CD4-positive, alpha-beta memory T cell (primary cell): ENCODE measurements at places on chromosomes 13 and 19. TPM values are rescaled to one million over a fixed set of nuclear protein-coding genes. Genes with fewer than 3 reads are reported as not detected.

GRCh38 chr19:18657590-18658365 is 20.9 kb downstream of the KLHL26 start:
- DNase-seq: no peak
- no peak overlapping the region for H3K27ac ChIP-seq
- no peaks in the 10 kb centered on the region for H3K4me1 ChIP-seq

- H3K4me1 ChIP-seq: no peaks in the 10 kb centered on the region
- peaks cover 56% of the 10 kb centered on the region for H3K36me3 ChIP-seq
- DNase-seq: no peak
- no peak overlapping the region for H3K4me3 ChIP-seq
- H3K27ac ChIP-seq: no peak overlapping the region
Observed at GRCh38 chr19:4694211-4694987, 24.3 kb upstream of the MYDGF start.

DNA sequence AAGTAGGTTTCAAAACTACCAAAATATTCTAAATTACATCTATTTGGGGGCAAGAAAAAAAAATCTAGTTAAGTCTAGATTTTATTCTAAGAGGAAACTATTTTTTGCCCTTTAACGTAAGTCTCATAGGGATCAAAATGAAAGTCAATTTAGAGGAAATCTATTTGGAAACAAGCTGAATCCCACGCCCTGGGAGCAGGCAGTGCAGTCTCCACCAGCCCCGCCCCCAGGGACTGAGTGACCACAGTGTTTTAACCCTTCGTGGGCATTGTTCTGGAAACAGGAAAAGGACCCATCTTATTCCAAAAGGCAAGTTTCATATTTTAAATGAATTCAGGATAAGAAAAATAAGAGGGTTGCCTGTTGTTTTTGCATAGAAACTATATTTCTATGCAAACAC is 209.7 kb downstream of the SPRY2 start:
- no peak overlapping the region for H3K4me3 ChIP-seq
- no peaks in the 10 kb centered on the region for H3K4me1 ChIP-seq
- no peak for DNase-seq

DCT gene
- 0.53 TPM for total RNA-seq

DNA sequence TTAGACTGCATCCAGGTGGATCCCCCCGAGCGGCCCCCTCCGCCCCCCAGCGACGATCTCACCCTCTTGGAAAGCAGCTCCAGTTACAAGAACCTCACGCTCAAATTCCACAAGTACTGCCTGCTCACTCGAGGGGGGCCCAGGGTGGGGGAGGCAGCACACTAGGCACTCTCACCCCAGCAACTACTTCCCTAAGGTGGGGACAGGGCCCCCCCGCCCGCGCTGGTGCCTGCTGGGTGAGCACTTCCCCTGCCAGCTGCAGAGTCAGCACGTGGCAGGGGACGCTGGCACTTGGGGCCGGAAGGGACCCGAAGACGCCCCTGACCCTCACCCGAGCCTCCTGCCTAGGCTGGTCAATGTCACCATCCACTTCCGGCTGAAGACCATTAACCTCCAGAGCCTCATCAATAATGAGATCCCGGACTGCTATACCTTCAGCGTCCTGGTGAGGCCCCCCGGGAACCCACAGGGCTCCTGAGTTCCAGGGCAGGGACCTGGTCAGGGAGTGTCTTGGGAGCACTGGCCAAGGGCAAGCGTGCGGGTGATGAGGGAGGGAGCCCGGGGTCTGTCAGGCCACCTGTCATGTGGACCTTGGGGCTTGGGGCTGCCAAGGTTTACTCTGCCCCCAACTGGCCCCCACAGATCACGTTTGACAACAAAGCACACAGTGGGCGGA is 5.2 kb downstream of the MCOLN1 start:
- no peak overlapping the region for H3K4me3 ChIP-seq
- no peaks in the 10 kb centered on the region for H3K27me3 ChIP-seq
- no peak overlapping the region for H3K27ac ChIP-seq
- no peak for DNase-seq

- no peak overlapping the region for H3K27ac ChIP-seq
- no peak for DNase-seq
- no peaks in the 10 kb centered on the region for H3K4me1 ChIP-seq
- no peaks in the 10 kb centered on the region for H3K36me3 ChIP-seq
Observed at GRCh38 chr13:108760129-108760528, 130.7 kb downstream of the MYO16 start.

IL4I1 gene
- 3.4 TPM for total RNA-seq

ZNF578 gene
- total RNA-seq: 4.9 TPM

DNA sequence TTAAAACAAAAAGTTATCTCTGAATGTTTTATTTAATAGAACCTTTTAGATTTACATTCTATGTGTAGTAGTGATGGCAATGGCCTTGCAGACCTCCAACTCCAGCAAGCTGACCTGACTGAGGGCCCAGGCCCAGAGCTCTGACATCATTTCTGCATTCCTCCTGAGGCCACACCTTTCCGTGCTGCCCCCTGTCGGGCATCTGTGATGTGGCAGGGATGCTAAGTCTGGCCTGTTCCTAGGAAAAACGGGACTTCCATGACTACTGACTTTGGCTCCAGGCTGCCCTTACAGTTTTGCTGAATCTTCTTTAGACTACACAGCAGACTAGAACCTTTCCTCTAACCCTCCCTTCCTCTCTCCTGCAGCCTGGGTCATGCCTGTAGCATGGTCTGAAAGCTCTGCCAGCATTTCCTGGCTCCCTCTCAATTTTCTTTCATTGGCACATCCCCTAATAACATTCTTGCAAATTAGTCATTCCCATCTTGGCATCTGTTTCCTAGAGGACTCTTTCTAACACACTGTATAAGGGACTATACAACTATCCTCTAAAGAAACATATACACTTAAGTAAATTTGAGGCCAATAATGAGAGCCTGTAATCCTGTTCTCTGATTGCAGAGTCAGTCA is 249.1 kb downstream of the GPC5 start:
- no peaks in the 10 kb centered on the region for H3K4me1 ChIP-seq
- H3K27ac ChIP-seq: no peak overlapping the region
- H3K27me3 ChIP-seq: no peaks in the 10 kb centered on the region

SHANK1 gene
- not detected for total RNA-seq

DNA sequence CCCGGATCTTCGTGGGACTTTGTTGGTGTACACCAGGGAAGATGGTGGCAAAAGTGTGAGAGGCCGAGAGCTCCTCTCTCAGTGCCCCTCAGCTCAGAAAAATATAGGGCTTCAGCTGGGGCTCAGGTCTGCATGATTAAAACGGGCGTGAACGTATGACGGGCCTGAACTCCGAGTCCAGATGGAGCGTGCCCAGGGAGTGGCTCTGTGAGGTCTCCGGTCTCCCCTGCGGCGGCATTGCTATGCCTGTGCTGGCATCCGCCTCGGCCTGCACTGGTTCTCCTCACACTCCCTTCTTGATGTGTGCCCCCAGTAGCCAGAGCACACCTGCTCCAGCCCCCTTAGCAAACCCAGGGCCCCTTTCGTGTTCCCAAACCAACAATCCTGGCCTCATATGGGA is 82.0 kb downstream of the TEX29 start:
- no peak for DNase-seq
- no peak overlapping the region for H3K27ac ChIP-seq
- H3K4me3 ChIP-seq: no peak overlapping the region
- H3K36me3 ChIP-seq: no peaks in the 10 kb centered on the region
- H3K4me1 ChIP-seq: no peaks in the 10 kb centered on the region

ZNF845 gene
- 19.4 TPM for total RNA-seq

DNA sequence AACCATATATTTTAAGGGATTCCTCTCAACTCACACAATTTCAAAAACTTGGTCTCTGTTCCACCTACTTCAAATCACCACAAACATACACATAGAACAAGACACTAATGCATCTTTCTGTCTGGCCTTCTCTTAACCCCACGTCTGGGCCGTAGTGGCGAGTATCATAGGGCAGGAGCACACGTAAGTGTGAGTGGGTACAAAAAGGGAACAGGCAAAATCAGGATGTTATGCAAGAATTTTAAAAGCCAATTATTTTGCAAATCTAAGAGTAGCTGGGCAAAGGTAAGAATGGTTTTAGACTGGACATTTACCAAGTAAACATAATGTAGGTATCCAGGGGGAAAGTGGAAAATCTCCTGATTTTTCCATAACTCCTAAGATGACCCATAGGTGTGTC is 35.1 kb downstream of the MTMR6 start:
- DNase-seq: no peak
- no peaks in the 10 kb centered on the region for H3K27me3 ChIP-seq
- peaks cover 54% of the 10 kb centered on the region for H3K36me3 ChIP-seq
- no peak overlapping the region for H3K27ac ChIP-seq
- no peak overlapping the region for H3K4me3 ChIP-seq
